ENCODE measurements at places on chromosomes 5 and 9.

DNA sequence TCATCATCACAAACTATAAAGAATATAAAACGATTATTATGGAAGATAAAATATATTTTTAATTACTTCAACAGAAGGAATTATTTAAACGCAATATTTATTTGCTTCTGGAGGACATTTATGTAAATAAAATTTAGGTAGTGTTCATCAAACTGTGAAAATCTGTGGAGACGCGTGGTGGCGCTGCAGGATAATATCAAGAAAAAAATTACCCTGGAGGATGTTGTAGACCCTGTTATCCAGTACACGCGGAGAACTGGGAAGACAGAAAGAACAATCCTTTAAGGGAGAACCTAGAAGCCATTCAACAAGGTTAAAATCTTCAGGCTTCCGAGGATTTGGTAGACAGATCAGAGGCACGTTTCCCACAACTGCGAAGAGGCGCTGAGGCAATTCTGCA, at the start of gene PCDHB12:
PCDHB12 (plus strand) TSS at position 242 of the 400 bp plus-strand sequence. CDS start 189 bp downstream, outside the sequence.
- DNase-seq, result no peak

DNA sequence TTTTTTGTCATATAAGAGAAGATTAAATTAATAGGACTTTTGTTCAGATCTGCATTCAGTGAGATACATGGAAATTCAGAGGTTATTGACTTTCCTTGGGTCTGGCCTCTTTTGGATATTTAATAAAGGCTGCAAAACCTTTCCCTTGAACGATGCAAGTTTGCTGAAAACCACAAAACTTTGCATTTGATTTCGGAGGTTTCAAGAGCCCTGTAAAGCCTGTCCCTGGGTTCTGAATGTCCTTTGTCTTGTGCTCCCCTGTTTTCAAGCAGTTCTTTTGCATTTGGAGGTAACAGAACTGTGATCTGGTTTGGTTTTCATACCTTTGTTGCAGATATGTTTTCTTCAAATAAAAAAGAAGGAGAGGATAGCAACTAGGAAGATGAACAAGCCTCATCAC, 188.1 kb upstream of the DMRT1 start:
- DNase-seq, result no peak

GRCh38 chr5:156826150-156826549, 23.9 kb upstream of the PPP1R2B start:
- DNase-seq, result no peak

GRCh38 chr5:139368613-139369012, 14.5 kb downstream of the SLC23A1 start:
- DNase-seq, result no peak

- DNase-seq, result no peak
Observed at GRCh38 chr5:104708027-104708426, 1145.4 kb upstream of the NUDT12 start.

- DNase-seq, result no peak
Observed at GRCh38 chr5:2617461-2617860, 134.0 kb downstream of the IRX2 start.

DNA sequence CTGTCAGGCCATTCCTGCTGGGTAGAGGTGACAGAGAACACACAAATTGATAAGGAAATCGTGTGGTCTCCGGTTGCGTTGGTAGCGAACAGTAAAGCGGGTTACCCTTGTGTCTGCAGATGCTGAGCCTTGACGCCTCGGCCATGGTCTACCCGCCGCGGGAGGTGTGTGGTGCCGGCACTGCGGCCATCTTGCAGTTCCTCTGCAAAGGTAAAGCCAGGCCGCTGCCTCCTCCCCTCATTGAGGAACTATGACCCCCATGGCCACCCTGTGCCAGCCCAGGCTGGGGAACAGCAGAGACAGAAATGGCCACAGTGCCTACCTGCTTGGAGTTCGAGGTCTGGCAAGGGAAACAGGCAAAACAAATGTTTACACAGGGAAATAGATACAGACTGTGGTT, 16.3 kb downstream of the LRSAM1 start:
- DNase-seq, result no peak

DNA sequence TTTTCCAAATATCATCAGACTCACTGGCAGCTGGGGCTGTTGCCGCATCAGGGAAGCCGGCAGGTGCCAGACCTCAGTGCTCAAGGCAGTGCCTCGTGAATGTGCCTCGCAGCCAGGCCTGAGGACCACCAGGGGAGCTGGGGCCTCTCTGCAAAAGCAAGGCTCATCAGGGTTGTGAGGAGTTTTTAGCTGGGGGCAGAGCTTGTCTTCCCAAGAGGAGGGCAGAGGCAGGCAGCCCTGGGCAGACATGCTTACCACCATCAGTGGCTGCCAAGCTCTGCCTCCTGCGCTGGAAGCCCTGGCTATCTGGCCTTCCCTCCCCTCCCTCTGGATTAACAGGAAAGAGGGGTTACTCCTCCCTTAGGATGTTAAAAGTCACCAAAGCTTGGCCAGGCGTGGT, 8.8 kb upstream of the TBC1D9B start:
- no peak for DNase-seq

- no peak for DNase-seq
Observed at GRCh38 chr9:101225271-101225670, 159.5 kb downstream of the BAAT start.

- DNase-seq, result no peak
Observed at GRCh38 chr9:90808398-90808797, 6.8 kb downstream of the SYK start.

DNA sequence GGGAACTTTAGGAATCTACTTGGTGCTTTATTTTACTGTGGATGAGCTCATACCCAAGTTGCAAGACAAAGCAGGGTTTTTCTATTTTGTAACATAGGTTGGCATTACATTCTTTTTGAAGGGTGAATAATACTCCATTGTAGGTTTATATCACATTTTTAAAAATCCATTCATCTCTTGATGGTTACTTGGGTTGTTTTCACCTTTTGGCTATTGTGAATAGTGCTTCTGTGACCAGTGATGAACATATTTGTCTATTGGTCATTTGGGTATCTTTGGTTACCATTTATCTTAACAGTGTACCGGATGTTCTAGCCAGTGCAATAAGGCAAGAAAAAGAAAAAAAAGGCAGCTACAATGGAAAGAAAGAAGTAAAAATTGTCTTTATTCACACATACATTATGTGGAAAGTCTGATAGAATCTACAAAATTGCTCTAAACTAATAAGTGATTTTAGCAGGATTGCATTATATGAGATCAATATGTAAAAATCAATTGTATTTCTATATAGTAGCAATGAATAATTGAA, 40.0 kb downstream of the DENND4C start:
- DNase-seq, result no peak

- DNase-seq, result no peak
Observed at GRCh38 chr5:168654211-168654721, 75.1 kb upstream of the PANK3 start.

GRCh38 chr5:149475777-149476176, 75.5 kb downstream of the CSNK1A1 start:
- DNase-seq, result no peak

DNA sequence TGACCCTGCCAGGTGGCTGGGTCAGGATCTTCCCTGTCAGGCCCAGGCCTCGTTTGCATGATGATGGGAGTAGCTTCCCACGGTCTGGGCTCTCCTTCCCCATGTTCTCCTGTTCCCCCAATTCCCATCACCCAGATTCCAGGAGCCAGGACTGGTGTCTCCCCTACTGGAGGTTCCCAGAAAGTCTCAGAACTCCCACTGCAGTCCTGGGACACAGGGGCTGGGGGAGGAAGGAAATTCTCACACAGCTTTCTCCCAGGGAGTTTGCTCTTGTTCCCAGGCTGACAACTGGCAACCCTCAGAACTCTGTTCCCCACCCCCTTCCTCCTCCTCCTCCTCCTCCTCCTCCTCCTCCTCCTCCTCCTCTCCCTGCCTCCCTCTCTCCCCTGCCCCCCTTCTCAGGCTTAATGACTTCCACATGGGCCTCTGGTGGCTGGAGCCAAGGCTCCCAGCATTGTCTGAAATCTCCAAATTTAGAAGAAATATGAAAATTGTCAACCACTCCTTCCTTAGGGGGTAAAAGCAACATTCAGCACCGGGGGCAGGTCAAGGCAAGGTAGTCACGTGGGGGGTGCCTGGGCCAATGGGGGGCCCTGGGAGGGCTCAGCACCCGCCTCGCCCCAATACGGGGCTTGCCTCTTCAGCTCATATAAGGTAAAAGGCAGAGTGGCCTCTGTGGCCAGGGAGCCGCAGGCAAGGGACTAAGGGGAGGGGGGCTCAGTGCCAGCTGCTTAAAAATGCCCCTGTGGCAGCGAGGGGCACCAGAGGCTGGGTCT, 27.3 kb upstream of the IL17B start:
- peak; percentile 20 for DNase-seq

- peak; percentile 63 for DNase-seq
Observed at GRCh38 chr9:136324501-136325300, 2.6 kb upstream of the GPSM1 start.

- DNase-seq, result no peak
Observed at GRCh38 chr9:76634356-76635054, 129.7 kb upstream of the PCA3 start.

- DNase-seq, result peak; percentile 37
Observed at GRCh38 chr5:111548992-111549649, 36.8 kb upstream of the STARD4 start.

DNA sequence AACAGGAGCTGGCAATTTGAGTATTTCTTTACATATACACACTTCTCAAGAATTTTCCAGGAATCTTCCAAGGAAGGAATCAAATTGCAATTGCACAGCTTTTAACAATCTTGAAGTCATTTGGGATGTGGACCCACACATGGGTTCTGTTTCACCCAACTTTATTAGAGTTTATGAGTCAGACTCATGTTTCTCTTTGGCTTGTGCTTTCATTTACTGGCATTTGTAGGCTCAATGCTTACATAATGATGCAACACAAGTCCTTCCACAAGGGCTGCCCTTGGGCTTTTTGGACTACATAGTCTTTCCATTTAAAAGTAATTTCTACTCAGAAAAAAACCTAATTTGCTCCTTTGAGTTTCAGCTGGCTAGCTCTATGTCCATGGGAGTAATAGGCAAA, 4.6 kb upstream of the CDC37L1 start:
- DNase-seq, result no peak

GRCh38 chr9:23772385-23772783, 53.7 kb downstream of the ELAVL2 start:
- no peak for DNase-seq

- DNase-seq, result no peak
Observed at GRCh38 chr5:169356811-169357210, 55.9 kb upstream of the SLIT3 start.

DNA sequence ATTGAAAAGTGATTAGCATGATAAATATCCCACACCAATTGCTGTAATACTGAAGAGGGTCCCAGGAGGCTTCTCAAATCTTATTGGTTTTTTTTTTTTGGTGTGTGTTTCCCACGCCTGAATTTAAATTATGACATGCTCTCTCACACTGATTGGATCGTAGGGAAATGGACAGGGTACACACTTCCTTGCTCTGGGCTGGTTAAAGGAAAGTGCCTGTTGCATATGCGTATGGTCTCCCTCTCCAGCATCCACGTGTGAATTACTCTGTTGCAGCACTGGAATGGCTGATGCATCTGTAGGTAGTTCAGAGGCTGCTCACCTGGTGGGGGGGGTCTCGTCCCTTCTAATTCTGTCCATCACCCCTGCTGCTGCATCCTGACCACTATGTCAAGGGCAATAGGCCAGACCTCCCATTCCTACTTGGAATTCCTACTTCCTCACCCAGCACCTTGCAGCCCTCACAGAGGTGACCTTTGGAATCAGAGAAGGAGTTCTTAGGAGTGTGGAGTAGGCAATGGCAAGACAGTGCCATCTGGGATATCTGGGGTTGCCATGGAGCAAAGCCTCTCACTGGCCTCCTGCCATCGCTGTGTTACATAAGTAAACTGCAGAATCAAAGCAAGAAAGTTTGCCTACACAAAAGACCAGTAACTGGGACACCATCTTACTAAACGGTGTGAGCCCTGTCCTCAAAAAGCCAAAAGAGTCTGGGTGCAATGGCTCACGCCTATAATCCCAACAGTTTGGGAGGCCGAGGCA, 71.4 kb upstream of the FBXW11 start:
- peak; percentile 80 for DNase-seq

DNA sequence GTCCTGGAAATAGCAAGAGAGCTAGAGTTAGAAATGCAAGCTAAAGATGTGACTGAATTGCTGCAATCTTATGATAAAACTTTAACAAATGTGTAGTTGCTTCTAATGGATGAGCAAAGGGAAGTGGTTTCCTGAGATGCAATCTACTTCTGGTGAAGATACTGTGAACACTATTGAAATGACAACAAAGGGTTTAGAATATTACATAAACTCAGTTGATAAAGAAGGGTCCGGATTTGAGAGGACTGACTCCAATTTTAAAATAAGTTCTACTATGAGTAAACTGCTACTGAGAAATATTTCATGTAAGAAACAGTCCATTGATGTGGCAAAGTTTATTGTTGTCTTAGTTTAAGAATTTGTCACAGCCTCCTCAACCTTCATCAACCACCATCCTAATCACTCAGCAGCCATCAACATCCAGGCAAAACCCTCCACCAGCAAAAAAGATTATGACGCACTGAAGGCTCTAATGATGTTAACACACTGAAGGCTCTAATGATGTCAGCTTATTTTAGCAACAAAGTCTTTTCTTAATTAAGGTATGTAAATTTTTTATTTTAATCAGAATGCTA, 376.2 kb downstream of the CDH10 start:
- DNase-seq, result no peak

- DNase-seq, result no peak
Observed at GRCh38 chr5:159629158-159629557, 287.1 kb upstream of the ADRA1B start.

GRCh38 chr9:129422032-129422842, 198.7 kb downstream of the C9orf50 start:
- DNase-seq, result peak; percentile 38

GRCh38 chr5:90128551-90128950, 281.0 kb downstream of the CETN3 start:
- no peak for DNase-seq

DNA sequence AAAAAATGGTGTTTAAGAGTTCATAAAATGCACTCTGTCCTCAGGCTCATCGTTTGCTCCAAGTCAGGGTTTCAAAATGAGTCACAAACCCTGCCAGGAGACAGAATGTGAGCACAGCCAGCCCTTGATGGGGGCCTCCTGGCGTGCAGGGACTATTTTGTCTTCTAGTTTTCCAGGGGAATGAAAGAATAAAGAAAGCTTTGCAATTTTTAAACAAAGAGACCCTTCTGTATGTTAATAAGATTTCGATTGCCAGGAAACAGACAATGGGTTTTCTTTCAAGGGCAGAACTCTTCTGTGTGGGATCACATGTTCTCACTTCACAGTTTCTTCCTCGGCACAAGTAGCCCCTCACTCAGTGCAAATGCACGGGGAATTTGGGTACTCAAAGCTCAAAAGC, 121.4 kb upstream of the C6 start:
- no peak for DNase-seq

DNA sequence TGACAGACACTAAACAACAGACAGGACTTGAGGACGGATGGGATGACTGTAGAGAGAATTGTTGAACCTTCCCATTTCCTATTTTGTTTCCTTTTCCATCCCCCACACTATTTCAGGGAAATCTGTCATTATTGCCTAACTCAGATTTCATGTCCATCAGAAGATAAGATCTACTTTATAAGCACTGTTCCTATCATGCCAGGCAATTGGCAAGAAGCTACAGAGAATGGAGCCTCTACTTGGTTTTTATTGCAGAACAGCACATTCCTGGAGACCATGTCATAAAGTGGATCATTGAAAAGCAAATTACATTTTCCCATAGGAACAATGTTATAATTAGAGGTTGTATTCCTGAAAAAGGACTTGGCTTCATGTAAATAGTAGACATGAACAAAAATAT, 173.7 kb upstream of the KIF2A start:
- no peak for DNase-seq

GRCh38 chr5:177611446-177612214, 11.7 kb downstream of the B4GALT7 start:
- no peak for DNase-seq
